Stimulated activated CD4-positive, alpha-beta T cell treated with anti-CD3 and anti-CD28 coated beads, Interleukin-15, amount 100 ng/mL, for 1 hour (primary cell): ENCODE measurements at places on chromosomes 11 and 22.

GRCh38 chr11:111737444-111738210, 28.6 kb downstream of the PPP2R1B start:
- no peak for DNase-seq

DNA sequence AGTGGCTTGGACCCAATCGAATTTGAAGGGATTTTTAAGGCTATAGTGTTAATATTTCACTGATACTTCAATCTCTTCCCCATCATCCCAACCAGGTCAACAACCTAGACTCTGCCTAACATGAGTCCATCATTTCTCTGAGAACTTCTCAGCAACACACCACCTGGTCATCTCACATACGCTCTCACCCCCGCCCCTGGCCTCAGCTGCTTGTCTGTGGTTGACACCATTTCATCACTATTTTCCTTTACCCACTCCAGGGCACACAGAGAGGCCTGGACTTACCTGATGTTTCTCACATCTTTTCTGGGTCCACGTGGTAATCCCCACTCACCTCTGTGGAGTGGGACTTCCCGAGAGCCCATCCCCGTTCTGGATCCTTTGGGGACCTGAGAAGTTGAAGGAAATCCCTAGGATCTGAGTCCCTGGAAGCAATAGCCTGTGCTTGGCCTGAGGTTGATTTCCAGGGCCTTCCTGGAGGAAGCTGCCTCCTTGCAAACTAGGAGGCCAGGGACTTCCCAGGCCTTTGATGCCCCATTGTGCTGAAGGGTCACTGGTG, 3.2 kb downstream of the P2RX3 start:
- DNase-seq, result no peak

- DNase-seq, result no peak
Observed at GRCh38 chr11:80592546-80592945, 1151.7 kb upstream of the TENM4 start.

GRCh38 chr22:42074132-42074811, at the start of gene PHETA2:
TSS of gene PHETA2 (plus strand) at chr22:42074248. CDS start at chr22:42077294, 3,046 bp downstream.
- DNase-seq, result no peak

DNA sequence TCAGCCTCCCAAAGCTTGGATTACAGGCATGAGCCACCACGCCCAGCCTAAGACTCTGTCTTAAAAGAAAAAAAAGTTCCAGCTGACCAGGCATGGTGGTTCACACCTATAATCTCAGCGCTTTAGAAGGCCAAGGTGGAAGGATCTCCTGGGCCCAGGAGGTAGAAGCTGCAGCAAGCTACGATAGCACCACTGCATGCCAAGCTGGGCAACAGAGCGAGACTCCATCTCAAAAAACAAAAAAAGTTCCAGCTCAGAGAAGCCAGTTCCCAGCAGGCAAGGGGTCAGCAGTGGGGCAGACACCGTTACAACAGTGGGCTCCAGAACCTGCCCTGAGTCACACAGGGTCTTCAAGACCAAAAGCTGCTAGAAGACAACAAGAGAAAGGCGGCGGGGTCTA, 3.3 kb downstream of the TMEM184B start:
- DNase-seq, result no peak

- no peak for DNase-seq
Observed at GRCh38 chr11:69878144-69878883, 59.1 kb upstream of the FGF3 start.

DNA sequence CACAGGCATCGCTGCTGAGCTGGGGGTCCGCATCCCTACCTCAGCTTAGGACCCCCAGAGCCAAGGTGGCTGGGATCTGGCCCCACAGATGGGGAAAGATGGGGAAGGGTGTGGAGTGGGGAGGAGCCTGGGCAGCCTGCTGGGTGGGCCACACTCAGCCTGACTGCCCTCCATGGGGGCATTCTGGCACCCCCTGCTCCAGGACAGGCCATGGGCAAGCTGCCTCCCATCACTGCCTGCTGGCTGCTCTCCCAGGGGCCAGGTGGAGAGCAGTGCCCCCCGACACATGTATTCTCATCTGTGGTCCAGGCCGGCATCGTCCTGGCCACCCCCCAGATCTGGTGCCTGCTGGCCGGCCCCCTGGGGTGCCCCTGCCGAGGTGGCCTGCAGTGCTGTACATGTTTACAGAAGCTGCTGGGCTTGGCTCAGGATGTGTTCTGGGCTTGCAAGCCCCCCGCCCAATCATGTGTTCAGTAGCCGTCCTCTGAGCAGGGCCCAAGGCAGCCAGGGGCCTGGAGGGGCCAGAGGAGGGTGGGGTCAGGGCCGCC, 7.8 kb upstream of the MYRF start:
- no peak for DNase-seq

DNA sequence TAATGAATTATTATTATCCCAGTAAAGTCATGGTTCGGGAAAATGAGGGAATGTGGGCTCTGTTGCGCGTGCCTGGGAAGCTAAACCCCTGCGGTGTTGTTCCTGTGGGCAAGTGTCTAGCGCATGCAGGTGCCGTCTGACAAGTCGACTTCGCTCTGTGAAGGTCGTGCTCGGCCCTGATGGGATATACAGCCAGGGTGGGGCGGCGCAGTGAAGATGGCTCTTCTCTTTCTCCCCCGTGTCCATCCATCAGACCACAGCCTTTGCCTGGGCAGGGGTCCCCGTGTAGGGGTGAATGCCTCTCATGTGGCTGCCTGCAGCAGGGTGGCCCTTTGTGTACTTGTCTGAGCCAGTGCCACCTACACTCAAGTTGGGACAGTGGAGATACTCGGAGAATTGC, 12.8 kb upstream of the TRMU start:
- DNase-seq, result no peak

DNA sequence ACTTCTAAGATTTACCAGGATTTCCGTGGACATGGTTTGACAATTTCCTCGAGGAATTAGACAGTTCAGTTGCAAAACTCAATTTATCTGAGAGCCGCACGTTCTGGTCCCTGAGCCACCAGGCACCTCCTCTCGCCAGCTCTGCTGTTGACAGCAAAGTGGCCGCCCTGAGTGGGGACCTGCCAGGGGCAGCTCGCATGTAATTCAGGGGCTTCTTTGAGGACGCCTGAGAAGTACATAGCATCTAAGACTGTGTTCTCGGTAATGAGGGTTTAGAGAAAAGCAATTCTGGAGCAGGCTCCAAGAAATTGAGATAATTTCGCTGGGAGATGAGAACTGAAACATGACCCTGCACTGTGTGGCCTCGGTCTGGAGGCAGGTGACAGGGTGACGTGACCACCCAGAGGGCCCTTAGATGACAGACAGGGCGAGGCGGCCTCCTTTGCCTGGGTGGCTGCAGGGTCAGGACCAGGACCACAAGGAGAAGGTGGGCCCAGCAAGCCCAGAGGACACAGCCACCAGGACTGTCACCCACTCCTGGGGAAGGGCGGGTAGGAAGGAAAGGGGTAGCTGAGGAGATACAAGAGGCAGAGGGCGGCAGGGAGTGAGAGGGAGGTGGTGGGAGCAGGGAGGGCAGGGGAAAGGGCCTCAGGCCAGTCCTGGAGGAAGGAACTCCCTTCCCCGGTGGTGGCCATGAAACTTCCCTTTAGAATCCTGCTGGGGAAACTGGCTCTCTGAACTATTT, 55.0 kb downstream of the RTL6 start:
- DNase-seq, result no peak

GRCh38 chr22:43036282-43036829, 21.4 kb upstream of the PACSIN2 start:
- no peak for DNase-seq

GRCh38 chr11:64711956-64712362, 11.0 kb downstream of the NRXN2 start:
- no peak for DNase-seq

DNA sequence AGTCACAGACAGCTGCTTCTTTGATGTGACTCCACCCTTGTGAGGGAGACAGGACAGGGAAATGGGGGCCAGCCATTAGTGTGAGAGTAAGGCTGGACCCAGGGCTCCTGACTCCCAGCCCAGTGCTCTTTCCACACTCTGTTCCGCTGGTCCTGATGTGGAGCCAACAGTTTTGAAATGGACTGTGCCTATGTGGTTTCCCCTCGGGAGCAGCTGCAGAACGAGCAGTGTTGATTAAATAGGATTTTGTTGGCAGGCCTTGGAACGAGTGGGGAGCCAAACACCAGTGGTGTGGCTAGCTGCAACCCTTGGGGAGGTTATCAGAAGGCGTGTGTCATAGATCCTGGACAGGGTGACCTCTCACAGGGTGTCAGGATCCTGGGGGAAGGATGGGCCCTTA, 66.5 kb upstream of the AMPD3 start:
- DNase-seq, result no peak

GRCh38 chr11:92826603-92827002, 142.8 kb upstream of the MTNR1B start:
- DNase-seq, result no peak
